ENCODE measurements at places on chromosomes 4 and X.

- no peak for DNase-seq
Observed at GRCh38 chr4:169438057-169438480, 167.3 kb upstream of the SH3RF1 start.

DNA sequence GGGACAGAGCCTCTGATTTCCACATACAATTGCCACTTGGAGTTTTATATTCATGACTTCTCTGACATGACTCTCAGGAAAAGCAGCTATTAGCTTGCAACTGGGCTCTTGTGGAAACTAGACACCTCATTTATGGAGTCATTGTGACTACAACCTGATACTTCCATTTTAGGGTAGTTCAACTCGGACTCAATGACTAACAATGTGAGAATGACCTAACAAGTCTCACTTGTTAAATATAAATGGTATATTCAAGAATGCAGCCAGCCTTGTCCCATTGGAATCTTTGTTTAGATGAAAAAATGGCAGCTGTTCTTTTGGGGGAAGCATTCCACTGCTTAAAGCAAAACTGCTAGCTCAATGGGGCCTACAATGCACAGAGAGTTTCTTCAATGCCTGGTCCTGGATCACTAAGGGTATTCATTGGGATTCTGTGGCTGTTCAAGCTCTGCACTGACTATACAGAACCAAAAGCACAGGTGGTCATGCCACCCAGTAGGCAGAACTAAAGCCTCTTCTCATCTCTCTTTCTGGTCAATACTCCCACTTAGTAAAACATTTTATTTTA, 36.5 kb upstream of the GLRA3 start:
- DNase-seq = no peak

DNA sequence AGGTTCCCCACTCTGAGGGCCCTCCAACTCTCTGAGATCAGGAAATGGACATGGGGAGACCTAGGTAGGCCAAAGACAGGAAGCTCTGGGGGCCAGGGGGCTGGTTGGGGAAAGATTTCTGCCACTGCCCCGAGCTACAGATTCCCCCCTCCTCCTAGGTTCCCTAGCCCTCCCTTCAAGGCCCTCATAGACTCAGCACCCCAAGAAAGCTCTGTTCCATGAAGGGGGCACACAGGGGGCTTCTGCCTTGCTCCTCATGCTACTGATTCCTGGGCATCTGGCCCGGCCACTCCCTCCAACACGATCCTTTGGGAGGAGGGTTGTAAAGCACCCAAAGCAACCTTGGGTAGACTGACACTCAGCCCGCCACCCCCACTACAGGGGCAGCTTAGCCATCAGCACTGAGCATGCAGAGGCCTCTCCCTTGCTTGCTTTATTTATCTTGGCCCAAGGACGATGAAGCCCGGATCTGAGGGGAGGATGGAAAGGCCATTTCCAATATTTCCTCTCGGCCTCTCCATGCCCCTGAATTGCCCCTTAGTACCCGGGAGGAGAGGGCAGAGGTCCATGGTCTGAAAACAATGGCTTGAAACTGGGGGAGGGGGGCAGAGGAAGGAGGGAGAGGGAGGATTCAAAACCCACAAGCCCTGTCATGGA, 146.7 kb downstream of the PJA1 start:
- no peak for DNase-seq

GRCh38 chrX:16589826-16590225, 60.1 kb upstream of the S100G start:
- DNase-seq = no peak

DNA sequence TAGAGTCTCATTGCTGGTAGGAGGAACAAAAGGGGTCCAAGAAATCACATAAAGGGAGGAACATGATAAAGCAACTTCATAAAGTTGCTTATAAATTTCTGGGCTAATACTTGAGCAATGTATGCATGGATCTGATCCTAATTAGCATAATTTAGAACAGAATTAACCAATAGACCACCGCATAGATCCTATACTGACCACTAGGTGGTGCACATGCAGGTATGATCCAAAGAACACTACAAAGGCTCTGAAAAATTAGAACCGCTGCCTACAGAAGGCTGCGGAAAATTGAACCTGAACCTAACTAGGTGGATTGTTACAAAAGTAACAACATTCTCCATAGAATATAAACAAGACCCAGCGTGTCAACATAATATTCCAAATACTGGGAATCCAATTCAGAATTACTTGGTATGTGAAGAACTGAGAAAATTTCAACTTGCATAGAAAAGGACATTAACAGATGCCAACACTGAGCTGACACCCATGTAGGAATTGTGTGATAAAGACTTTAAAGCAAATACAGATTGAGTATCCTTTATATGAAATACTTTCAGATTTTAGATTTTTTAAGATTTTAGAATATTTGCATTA, 23.3 kb downstream of the BRCC3 start:
- peak; percentile 10 for DNase-seq

- DNase-seq = peak; percentile 17
Observed at GRCh38 chr4:153634738-153635353, 49.2 kb upstream of the TLR2 start.

DNA sequence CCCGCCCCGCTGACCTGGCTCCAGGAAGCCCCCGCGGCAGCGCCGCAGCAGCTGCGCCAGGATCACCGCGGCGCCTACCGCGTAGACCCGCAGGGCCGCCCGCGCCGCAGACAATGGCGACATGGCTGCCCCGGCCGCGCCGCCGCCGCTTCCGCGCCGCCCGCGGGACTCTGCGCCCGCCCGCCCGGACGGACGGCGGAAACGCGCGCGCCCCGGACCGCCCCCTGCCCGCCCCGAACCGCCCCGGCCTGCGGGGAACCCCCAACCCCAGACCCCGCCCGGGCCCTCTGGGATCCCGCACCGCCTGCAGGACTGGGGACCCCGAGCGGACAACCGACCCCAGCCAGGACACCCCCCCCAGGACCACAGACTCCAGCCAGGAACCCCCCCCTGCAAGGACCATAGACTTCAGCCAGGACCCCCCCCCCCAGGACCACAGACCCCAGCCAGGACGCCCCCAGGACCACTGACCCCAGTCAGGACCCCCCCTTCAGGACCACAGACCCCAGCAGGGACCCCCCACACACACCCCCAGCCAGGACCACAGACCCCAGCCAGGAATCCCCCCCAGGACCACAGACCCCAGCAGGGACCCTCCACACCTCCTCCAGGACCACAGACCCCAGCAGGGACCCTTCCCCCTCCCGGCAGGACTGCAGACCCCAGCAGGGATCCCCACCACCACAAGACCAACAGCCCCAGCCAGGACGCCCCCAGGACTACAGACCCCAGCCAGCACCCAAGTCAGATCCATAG, at the start of the genes DHRSX and ZBED1:
TSS of gene DHRSX (minus strand) at position 174 of the 756 bp plus-strand sequence. CDS start at position 123, 51 bp downstream.
TSS of gene ZBED1 (minus strand) at position 174 of the 756 bp plus-strand sequence. CDS start 10,257 bp downstream, outside the sequence.
- peak; percentile 26 for DNase-seq

DNA sequence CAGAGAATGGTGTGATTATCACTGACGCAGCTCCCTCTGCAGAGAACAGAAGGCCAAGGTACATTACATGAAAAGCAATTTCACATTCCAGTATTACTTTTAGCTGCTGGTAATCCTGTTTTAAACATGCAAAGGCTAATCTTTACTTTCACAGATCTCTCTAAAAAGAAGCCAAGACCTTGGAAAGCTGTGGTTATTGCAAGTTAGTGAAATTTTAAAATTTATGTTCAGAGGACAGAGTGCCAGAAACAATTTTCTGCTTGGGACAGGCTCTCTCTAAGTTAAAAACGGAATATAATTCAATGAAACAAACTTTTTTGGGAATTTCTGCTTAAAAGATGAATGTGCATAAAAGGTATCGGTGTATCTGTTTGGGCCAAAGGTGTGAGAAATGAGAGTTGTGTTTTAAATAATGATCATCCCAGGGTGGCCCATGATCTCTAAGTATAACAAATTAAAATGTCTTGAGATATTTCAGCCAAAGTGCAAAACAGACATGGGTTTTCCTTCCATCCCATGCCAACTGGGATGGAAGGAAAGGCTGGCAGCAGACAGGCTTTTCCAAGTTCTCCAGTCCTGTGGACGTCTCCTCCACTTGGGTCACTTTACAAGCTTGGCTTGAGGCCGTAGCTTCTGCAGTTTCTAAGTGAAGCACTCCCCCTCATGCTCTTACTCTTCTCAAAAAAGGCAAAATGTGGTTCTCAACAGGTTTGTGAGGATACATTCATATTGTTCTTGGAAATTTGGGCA, 118.0 kb downstream of the DRD5 start:
- no peak for DNase-seq

DNA sequence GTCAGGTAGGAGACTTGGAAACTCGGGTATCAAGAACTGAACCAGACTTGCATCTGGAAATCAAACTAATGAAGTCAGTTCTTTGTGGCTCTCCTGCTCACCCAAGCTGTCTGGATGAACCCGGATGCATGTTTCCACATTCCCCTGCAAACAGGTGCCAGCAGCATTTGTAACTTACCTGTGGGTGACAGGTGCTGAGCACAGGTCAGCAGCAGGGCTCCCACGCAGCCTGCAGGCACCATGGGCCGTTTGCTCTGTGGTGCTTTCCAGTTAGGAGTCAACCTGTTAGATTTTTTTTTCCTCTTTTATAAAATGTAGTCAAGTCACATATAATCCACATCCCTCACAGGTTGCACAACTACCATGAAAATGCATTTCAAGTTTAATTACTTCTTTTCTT, 385.6 kb upstream of the ADGRL3 start:
- no peak for DNase-seq

DNA sequence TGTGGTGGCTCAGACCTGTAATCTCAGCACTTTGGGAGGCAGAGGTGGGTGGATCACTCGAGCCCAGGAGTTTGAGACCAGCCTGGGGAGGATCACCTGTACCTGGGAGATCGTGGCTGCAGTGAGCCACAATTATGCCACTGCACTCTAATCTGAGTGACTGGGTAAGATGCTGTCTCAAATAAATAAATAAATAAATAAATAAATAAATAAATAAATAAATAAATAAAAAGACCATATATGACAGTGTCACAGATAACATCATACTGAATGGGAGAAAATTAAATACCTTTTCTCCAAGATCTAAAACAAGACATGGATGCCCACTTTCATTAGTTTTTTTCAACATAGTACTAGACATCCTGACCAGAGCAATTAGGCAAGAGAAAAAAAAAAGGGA, 182.8 kb downstream of the FAM47A start:
- DNase-seq = no peak

- no peak for DNase-seq
Observed at GRCh38 chrX:650811-651210, 20.2 kb downstream of the SHOX start.

- no peak for DNase-seq
Observed at GRCh38 chrX:9765072-9765736, 443 bp downstream of the GPR143 start.

- peak; percentile 47 for DNase-seq
Observed at GRCh38 chr4:80471756-80472155, 136.2 kb downstream of the CFAP299 start.

- no peak for DNase-seq
Observed at GRCh38 chrX:17237146-17237545, 137.9 kb upstream of the NHS start.

GRCh38 chr4:5112333-5113095, 61.2 kb downstream of the STK32B start:
- no peak for DNase-seq

- DNase-seq = peak; percentile 36
Observed at GRCh38 chrX:24860140-24860539, 155.6 kb downstream of the ARX start.

GRCh38 chr4:20483416-20483815, 216.8 kb upstream of the PACRGL start:
- DNase-seq = peak; percentile 41

DNA sequence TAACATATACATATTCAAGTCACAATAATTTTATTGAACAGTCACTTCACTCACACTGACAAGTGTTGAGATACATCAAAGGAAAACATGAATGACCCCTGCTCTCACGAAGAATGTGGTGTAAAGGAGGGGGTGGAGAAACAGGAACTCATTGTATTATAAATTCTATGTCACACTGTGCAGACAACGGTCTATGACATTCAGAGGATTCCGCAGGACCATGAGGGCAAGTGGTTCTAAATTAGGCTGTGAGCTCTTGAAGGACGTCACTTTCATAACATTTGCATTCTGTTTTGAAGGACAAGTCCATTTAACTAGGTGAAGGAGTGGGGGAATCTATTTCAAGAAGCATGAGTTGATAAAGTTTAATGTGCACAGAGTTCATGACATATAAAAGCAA, 415.2 kb upstream of the HS3ST1 start:
- no peak for DNase-seq

DNA sequence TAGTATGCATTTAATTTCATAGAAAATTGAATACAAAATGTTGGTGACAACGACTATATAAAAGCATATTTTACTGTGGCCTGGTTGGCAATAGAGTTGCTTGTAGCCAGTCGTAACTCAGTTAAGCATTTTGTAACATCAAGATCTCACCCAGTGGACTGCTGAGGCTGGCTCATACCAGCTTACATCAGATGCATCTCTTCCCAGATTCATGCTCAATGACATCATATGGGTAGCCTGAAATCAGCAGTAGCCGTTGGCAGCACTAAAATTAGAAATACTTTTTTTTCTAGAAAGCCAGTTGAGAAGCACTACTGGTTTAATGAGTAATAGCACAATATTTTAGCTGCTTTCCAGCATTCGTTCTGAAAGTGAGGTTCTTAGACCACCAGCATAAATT, 341.2 kb downstream of the TECRL start:
- DNase-seq = no peak

- DNase-seq = peak; percentile 64
Observed at GRCh38 chr4:143286701-143287571, 49.7 kb upstream of the GAB1 start.

Data from fibroblast of lung (primary cell).